ENCODE measurements at places on chromosomes 7 and 10.

DNA sequence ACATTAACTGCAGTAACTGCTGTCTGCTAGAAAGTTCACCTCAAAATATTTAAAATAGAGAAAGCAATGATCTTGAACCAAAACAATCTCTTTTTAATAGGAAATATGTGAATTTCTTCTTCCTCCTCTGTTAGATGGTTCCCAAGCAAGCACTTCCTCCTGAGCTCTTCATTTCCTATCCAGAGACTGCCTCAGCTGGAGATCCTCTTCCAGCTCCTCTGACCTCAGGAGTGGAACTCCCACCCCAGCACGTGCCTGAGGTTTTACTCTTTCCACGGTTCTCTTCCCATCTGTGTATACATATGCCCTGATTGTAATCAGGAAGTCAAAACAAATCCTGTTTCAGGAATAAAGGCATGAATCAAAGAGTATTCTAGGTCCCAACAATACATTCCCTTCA lies 5.6 kb downstream of the DENND11 start:
- no peak for DNase-seq

GRCh38 chr10:87842776-87843497 lies 20.4 kb downstream of the KLLN start:
- no peak for DNase-seq

DNA sequence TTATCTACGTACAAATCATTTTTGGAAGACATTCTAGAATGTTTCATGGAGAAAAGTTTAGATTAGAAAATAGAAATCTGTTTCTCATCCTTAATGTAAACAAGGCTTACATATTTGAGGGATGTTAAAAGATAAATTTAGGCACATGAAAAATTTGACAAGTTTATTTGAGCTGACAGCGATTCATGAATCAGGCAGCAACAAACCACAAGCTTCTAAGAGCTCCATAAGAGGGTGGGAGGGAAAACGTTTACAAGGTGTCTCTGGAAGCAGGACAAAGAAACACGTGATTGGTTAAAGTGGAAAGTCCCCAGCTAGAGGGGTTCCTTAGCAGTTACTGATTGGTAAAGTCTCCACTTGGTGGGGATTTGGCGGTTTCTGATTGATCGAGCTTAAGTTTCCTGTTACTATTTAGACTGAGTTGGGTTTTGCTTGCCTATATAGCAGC lies 228.9 kb upstream of the PITRM1 start:
- DNase-seq, result no peak

GRCh38 chr10:11416974-11417373 lies 194.5 kb downstream of the USP6NL start:
- DNase-seq, result no peak

DNA sequence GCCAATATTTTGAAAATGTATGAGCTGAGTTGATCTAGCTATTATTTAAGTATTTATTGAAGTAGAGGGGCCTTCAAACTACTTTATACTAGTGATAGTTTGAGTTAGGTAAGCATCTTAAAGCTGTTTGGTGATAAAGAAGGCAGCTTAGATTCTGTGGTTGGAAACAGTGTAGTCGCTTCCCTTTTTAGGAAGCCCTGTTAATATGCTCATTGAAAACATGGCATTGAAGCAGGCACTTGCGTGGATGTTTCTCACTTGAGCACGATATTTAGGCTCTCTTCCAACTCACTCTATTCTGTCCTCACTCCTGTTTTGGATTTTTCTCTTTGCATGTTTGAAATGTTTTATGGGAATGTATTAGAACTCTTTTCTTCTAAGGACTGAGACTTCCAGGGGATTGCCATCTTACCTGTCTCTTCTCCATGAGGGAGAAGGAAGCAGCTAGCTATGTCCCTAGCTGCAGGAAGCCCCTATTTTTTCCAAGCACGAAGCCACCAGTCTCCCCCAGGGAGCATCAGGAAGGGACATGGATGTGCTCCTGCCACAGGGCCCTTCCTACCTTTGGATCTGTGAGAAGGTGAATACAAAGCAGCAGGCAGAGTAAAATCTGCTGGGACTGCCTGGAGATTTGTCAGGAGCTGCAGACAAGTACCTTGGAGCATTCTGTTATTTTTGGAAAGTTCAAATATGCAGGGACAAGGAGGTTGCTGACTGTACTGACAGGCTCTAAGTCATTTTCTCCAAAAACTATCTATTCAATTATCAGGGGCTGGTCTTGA lies 22.0 kb upstream of the BMPR1A start:
- no peak for DNase-seq

- no peak for DNase-seq
Measured at GRCh38 chr7:44636041-44636584, 29.7 kb downstream of the OGDH start.

- no peak for DNase-seq
Measured at GRCh38 chr10:103077491-103078308, 115.4 kb downstream of the NT5C2 start.

- DNase-seq, result no peak
Measured at GRCh38 chr7:128777156-128778123, 1.8 kb upstream of the OPN1SW start.

- DNase-seq, result no peak
Measured at GRCh38 chr10:114022766-114023597, 20.7 kb upstream of the ADRB1 start.

DNA sequence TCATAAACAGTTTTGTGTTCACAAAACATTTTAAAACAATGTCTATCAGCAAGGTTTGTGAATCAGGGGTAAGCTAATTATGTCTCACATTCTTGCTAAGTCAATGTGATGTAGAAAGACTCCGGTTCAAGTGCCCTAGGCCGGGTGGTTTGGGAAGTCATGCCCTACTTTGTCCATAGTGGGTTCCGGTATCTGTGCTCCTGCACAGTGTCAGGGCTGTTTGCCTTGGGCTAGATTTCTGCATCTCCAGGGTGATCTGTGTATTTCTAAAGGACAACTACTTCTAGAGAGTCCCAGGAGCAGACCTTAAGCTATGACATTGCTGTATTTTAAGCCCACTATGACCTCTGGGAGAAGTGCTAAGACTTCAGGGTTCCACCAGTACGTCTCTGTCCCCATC lies 504.1 kb downstream of the PLXNA4 start:
- no peak for DNase-seq

DNA sequence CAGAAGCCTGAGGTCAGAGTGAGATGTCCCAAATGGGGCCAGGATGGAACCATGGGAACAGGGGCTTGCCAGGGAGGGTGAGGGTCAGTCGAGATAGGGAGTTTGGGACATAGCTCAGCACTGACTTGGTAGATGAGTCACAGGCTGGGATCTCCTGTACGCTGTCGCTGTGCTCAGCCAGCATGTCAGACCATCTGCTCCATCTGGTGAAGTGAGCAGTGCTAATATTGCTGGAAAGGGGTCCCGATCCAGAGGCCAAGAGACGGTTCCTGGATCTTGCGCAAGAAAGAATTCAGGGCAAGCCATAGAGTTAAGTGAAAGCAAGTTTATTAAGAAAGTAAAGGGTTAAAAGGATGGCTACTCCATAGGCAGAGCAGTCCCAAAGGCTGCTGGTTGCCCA lies 505.6 kb downstream of the GALNT17 start:
- DNase-seq, result no peak

- no peak for DNase-seq
Measured at GRCh38 chr10:57661206-57661605, 606.5 kb downstream of the IPMK start.

GRCh38 chr7:24701261-24702235 lies 55.7 kb downstream of the GSDME start:
- DNase-seq, result no peak

DNA sequence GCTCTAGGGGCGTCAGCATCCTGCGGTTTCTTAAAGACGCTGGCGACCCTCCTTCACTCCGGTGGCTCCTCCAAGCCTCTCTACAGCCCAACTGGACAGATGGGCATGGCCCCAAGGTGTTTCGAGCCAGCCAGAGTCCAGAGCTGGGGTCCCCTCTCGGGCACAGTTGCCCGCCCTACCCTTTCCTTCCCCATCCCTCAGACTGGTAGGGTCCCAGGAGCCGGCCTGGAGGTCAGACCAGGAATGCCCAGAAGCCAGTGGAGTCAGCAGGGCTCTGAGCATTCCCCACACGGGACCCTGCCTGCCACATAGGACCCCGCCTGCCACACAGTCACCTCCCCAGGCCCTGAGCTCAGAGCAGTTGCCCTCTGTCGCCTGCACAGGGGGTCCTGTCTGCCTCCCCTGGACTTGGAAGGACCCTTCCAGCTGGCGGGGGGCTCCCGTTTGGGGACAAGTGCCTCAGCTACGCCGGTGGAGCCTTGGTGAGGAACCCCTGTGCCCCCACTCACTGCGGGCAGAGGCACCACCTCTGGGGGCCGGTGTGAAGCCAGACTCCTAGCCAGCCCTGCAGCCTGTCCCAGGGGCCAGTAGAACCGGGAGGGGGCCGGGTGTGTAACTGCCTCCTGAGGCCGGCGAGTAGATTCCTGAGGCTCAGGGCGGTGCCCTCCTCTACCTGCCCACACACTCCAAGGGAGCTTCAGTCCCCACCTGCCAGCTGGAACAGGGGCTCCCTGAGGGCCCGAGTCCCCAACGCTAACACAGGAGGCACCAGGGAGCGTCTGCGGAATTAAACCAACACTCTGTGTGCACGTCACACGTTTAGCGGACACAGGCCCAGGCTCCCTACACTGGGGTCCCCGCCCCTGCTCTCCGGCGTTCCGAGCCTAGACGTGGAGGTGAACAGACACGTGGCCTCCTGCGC lies 19.4 kb upstream of the PDGFA start:
- DNase-seq, result no peak

DNA sequence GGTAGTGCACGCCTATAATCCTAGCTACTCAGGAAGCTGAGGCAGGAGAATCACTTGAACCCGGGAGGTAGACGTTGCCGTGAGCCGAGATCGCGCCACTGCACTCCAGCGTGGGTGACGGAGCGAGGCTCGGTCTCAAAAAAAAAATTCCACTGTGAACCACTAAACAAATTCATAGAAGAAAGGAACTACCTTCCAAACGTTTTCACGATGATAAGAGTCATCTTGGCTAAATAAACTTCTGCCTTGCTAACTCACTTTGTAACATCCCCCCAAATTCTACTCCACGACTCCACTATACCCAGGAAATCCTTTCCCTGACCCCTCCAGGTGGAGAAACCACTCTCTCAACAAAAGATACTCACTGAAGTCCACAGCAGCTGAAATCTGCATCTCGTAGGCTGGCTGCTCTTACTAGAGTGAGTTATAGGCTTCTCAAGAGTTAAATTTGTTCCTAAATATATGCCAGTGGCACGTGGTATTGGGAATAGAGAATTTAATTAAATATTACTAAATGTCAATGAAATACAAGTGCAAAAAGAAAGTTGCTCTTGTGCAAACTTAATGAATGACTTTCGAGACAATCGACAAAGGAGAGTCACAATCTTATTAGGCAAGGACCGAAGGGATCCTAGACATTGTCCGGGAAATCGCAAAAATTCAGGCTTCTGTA lies 1.6 kb upstream of the GTF2I start:
- DNase-seq, result no peak

- DNase-seq, result no peak
Measured at GRCh38 chr7:29839302-29839701, 33.0 kb downstream of the WIPF3 start.

GRCh38 chr7:103445228-103446048 lies 569 bp downstream of the SLC26A5 start:
- DNase-seq, result no peak

GRCh38 chr10:114839901-114840300 lies 18.3 kb downstream of the FHIP2A start:
- no peak for DNase-seq

DNA sequence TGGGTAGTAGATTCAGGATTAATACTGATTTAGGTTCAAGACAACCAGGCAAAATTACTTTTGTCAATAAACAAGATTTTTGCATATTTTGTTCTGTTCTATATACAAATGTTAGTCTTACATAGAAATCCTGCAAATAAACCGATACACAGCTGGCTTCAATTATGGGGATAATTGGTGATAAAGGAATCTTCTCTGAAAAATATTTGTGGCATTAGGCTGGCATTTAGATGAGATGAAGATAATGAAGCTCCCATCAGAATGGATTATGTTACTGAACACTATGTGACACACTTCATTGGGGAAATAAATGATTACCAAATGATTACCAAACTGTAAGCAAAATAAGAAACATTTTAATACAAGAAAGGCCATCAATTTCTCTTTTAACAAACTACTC lies 65.8 kb downstream of the NT5C2 start:
- no peak for DNase-seq

DNA sequence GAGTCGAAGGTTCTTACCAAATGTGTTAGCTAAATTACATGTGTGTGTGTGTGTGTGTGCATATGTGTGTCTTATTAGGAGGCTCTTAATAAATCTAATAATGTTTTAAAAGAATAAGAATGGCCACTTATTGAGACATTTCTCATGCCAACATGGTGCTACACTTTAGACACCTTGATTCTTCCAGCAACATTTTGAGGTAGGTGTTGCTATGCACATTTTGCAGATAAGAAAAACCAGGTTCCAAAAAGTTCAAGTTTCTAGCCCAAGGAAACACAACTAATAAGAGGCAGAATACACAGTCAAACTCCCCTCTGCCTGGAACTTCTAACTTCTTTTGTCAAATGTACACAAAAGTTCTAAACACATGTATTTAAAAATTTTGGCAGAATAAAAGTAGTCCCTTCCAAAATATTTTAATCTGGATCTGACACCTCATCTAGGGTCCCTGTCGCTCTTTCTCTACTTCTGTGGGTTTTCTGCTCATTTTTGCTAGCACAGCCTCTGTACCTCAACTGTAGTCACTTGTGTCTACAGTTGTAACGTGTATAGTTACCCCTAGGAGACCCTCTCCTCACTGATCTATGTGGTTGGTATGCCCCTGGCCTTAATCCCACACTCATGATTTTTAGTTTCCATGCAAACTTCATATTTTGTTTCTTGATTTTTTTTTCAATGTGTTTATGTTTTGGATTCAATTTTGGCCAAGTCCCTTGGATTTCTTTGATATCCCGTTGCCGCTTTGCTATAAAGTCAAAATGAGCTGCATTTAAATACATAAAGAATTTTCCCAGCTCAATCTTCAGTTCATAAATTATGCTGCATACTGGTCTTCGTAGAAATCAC lies 4.3 kb downstream of the ANKRD1 start:
- no peak for DNase-seq

DNA sequence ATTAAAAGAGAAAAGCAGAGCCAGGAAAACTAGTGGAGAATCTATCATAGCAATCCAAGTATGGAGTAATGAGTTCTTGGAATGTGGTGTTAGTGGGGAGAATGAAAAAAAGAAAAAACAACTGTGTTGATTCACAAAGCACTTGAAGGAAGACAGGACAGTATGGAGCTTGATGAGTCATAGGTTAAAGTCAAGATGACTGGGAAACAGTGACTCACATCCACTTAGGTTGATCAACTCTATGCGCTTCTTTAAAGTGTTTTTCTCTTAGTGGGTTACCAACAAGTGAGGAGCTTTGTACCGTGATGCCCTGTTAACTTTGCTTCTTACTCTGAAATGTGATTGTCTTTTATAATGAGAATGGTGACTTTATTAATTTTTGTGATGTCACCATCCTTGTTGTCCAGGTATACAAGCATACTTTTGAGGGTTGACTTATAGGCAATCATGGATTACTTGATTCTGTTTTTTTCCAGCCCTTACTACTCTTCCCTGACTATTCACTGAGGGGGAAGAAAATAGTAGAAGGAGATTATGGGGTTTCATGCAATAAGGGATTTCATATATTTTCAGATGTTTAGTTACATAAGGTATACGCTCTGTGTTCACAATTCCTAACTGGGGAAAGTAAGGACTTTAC lies 32.1 kb upstream of the MDFIC start:
- no peak for DNase-seq
